ENCODE measurements at places on chromosomes 3 and 15. TPM values are rescaled to one million over a fixed set of nuclear protein-coding genes. Genes with fewer than 3 reads are reported as not detected.

- no peak for DNase-seq
Observed at GRCh38 chr3:70085613-70086012, 86.1 kb downstream of the SAMMSON start.

SYNM gene
- polyA plus RNA-seq, result 20.2 TPM

DNA sequence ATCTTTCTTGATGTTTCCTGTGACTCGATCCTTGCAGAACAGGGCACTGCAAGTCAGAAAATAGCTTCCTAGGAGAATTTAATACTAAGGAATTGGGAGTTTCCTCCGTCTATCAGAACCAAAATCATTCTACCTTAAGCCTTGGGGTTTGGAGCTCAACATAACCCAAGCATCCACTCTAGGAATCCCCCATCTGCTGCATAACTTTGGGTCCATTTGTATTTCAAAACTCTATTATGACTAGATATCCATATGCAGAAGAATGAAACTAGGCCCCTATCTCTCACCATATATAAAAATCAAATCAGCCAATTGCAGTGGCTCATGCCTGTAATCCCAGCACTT lies 61.7 kb upstream of the AKAP13 start:
- no peak for DNase-seq

GRCh38 chr3:183255348-183255730 lies 2.3 kb downstream of the B3GNT5 start:
- DNase-seq, result no peak

- DNase-seq, result no peak
Observed at GRCh38 chr3:60453326-60453725, 797.9 kb downstream of the FHIT start.

- no peak for DNase-seq
Observed at GRCh38 chr15:47934342-47934741, 186.4 kb upstream of the SLC24A5 start.

All from brain (organoid and tissue), 16 donors.